ENCODE measurements at places on chromosomes 4 and X.

- no peak for DNase-seq
Observed at GRCh38 chrX:148659481-148659880, 159.1 kb downstream of the AFF2 start.

DNA sequence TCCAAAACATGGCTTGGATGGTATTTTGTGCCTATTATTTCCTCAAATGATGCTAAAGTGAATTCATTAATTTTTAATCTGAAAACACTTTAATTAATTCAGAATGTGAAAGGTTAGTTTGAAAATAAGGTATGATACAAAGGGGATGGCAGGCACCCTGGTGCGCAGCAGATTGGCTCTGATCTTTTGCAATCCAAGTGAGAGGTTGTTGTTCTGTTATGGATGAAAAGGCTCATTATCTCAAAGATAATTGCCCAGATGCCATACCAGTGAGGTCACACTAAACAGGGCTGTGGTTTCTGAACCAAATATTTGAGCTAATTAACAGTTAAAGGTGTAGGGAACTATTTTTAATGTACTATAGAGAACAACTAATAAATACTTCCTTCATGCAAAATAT lies 504.9 kb downstream of the RAPGEF2 start:
- no peak for DNase-seq

DNA sequence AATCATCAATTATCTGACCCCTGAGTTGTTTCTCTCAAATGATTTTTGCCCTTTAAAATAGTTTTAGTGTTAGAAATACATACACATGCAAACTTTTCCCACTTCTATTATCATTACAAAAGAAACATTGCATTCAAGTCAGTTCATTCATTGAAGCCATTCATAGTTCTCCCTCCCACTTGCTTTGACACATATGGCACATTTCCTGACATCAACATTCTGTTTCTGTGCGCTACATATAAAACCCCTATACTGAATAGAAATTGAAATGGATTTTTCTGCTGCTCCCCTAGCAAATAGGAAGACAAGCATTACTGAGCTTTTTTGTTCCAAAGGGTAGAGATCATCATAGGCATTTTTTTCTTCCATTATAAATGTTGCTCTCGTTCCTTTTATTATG lies 497.9 kb upstream of the PCDH10 start:
- DNase-seq, result no peak

- DNase-seq, result no peak
Observed at GRCh38 chrX:2523911-2524310, 23.1 kb upstream of the DHRSX start.

DNA sequence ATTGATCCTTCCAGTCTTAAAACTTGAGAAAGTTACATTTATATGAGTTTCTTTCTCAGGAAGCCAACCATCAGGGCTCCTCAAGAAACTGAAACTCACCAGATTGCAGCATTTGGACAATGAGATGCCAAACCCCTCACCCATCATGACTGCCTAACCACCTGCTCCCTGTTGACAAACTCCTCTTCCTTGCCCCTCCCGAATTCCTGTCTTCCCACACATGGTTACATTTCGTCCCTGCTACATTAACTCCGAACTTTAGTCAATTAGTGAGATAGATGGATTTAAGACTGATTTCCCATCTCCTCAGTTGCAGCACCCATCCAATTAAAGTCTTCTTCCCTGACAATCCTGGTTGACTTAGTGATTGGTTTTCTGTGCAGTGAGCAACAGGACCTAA lies 118.7 kb downstream of the ZNF330 start:
- DNase-seq, result no peak

GRCh38 chr4:112509243-112510141 lies 6.5 kb downstream of the NEUROG2 start:
- no peak for DNase-seq

DNA sequence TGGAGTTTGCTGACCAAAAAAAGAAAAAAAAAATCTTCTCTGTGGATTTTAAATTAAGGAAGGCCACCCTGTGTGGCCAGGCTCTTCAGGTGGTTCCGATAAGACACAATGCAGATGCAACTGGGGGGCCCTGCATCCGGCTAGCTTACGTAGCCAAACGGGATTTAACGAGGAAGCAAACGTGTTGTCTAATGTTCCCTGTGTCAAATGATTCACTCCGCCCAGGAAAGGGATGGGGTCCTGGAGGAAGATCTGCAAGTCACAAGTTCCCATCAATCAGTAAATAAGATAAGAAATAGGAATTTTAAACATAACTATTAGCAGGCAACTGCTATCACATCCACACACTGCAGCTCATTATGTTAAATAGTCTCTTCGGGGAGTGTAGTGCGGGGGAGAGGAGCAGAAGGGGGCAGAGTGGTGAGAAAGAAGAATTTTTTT lies 216.4 kb upstream of the GYPA start:
- DNase-seq, result no peak

DNA sequence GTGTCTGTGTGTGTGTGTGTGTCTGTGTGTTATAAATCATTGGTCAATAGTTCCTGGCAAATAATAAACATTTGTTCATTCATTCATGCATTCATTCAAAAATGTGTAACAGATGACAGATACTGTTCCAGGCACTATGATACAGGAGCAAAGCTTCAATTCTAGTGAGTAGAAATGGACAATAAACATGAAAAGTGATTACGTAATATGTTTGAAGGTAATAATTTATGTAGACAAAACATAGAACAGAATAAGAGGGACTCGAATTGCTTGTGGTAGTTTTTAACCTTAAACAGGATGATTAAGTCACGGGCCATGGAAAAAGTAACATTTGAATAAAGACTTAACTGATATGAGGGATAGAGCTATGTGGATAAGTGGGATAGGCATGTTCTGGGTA lies 90.1 kb upstream of the MAGEC2 start:
- DNase-seq, result no peak

- no peak for DNase-seq
Observed at GRCh38 chrX:10949541-10949940, 161.6 kb upstream of the HCCS start.

- no peak for DNase-seq
Observed at GRCh38 chr4:80153874-80154544, 43.3 kb upstream of the PRDM8 start.

- no peak for DNase-seq
Observed at GRCh38 chr4:180377741-180378140, 1865.5 kb upstream of the TENM3 start.

- no peak for DNase-seq
Observed at GRCh38 chr4:125486351-125486750, 171.6 kb downstream of the FAT4 start.

DNA sequence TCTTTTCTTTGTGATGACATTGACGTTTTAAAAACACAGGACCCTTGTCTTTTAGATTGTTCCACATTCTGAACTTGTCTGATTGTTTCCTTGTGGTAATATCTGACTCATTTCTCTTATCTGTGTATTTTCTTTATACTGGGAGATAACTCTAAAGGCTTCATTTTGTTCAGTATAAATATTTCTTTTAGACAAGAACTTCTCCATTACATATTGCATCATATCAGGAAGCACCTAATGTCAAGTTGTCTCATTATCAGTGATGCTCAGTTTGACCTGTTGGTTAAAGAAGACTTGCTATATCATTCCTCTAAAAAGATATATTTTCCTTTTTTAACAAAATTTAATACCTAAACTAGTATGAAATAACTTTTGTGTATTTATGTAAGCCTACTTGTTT lies 152.3 kb upstream of the BMP3 start:
- no peak for DNase-seq

GRCh38 chr4:85870298-85871083 lies 395.5 kb downstream of the ARHGAP24 start:
- DNase-seq, result no peak

DNA sequence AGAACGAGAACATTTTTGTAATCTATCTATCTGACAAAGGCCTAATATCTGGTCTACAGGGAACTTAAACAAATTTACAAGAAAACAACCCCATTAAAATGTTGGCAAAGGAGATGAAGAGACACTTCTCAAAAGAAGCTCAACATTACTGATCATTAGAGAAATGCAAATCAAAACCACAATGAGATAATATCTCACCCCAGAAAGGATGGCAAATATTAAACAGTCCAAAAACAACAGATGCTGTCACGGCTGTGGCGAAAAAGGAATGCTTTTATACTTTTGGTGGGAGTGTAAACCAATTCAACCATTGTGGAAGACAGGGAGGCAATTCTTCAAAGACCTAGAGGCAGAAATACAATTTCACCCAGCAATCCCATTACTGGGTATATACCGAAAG lies 2284.8 kb downstream of the ARAP2 start:
- no peak for DNase-seq

GRCh38 chrX:8565729-8566128 lies 101.1 kb downstream of the VCX3B start:
- DNase-seq, result no peak

GRCh38 chr4:89164400-89164799 lies 53.1 kb downstream of the TIGD2 start:
- DNase-seq, result no peak

- no peak for DNase-seq
Observed at GRCh38 chr4:184587221-184587620, 62.0 kb downstream of the CASP3 start.

DNA sequence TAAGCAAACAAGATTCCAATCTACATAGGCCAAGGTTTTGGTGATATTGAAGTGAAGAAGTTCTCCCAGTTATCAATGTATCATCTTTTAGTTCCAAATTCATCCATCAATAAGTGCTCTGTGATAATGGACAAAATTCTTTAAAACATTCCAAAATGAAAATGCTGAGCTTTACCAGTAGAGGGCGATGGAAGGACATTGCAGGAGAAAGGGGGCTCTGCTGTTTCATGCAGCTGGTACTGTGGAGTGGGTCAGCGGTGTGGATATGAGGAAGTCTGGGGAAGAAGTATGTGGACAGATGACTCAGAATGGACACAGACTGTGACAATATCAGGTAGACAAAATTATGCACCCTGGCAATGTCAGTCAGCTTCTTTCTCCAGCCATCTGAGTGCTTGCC lies 46.6 kb upstream of the HS6ST2 start:
- DNase-seq, result no peak

- DNase-seq, result no peak
Observed at GRCh38 chrX:87338510-87338909, 179.1 kb upstream of the KLHL4 start.

DNA sequence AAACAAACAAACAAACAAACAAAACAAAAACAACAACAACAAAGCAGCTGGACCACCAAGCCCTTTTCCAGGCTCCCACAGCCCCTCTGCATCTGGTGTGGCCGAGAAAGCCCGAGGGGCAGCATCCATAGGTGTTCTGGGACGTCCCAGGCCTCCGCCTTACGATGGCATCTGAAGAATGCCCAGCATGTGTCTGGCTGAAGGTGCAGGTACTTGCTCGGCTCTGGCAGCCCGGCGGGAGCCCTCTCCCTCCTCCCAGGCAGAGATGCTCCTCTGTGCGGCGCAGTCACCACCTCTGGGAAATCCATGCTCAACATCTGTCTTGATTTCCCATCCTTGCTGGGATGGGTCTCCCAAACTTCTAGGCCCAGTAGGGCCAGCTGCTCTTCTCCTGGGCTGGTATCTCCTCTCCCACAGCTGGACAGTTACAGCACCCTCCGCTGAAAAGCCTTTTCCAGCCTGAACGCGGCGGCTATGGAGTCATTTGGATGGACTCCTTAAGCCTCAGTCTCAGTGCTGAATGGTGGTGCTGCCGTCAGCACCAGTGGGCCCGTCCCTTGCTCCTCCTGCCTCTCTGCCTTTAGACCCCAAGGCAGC lies 4.3 kb downstream of the PSAPL1 start:
- no peak for DNase-seq

DNA sequence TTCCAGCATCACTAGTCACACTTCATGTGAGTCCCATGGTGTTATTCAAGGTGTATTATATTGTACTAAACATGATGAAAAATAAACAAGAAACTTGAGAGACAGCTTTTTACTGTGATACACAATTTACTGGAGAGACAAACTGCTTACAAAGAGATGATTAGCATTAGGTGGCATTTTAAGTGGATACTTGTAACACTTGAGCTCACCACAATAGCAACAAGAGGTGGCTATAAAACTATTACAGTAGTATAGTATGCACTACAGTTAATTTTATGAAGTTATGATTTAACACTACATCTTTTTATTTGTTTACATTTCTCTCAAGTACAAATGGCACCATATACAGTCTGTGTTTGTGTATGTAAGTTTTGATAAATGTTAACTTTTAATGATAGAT lies 246.6 kb downstream of the PARM1 start:
- DNase-seq, result no peak

DNA sequence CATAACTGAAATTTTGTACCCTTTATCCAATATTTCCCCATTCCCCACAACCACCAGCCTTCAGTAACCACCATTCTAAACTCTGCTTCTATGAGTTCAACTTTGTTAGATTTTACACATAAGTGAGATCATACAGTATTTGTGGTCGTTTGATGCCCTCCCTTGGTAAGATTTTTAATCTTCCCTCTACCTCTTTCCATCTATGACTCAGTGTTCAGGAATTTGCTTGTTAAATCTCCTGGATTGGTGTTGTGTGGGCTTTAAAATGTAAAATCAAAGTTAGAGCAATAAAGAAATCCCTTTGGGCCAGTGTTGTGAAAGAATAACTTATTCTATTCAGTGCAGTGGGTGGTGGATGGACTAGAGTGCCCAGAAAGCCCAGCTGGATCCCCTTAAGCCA lies 37.4 kb downstream of the SLC16A2 start:
- no peak for DNase-seq
